ENCODE measurements at places on chromosomes 7 and 10.

DNA sequence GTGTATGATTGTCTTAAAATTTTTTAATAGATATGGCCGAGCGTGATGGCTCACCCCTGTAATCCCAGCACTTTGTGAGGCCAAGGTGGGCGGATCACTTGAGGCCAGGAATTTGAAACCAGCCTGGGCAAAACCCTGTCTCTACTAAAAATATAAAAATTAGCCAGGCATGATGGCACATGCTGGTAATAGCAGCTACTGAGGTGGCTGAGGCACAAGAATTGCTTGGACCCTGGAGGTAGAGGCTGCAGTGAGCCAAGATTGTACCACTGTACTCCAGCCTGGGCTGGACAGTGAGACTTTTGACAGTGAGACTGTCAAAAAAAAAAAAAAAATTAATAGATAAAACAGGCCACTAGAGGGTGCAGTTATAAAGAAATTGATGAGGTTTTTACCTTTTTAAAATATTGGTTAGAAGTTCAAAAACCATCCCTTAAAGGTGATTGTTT lies 20.5 kb downstream of the NOM1 start:
- DNase-seq, result no peak

DNA sequence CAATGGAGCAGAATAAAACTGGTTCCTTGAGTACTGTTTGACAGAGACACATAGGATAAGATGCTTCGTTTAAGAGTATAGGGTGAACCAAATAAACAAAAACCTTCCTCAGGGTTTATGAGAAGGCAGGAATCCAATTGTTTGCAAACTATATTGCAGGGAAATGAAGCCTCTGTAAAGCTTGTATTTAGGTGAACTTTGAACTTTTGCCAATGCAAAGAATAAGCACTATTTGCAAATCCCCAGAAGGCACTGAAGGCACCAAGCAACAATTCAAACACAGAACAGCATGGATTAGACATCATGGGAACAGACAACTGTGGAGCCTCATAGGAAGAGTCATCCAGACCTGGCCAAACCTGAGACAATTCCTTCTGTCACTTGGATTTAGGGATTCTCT lies 47.1 kb upstream of the WASL start:
- no peak for DNase-seq

DNA sequence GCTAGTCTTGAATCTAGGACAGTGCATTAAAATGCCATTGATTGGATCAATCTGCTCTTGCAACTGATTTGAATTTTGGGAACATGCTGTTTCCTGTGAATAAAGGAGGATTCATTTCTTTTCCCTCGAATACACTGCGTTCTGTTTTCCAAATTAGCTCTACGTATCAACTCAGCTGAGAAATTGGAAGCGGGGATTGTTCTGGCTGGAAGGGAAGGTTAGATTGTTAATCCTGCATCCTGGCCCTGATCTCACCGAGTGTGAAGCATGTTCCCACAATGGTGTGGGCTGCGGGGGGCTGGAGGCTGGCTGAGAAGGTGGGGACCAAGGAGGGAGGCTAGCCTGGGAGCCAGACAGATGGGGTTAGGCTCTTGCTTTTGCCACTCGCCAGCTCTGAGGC lies 17.6 kb downstream of the HTRA1 start:
- DNase-seq, result no peak

DNA sequence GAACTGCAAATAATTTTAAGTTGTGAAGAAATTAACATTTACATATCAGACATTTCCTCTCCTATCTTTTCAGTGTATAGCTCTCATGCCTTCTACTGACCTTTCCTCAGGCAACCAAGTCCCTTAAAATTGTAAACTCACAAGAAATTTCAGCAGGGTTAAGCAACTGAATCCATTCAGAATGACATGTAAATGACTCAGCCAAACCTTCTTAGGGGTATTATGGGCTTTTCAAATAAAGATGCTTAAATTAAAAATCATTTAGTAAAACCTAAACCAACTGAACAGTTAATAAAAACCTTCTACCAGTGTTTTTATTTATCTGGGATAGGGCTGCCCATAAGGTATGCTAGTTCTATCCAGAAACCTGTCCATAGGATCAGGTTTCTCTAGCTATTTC lies 20.7 kb downstream of the WAPL start:
- DNase-seq, result peak; percentile 11

- DNase-seq, result no peak
These were observed 4.6 kb upstream of the NOLC1 start for GRCh38 chr10:102147561-102147960.

- no peak for DNase-seq
These were observed 10.8 kb upstream of the IFRD1 start for GRCh38 chr7:112439476-112439875.

- peak; percentile 71 for DNase-seq
These were observed 669 bp downstream of the PI4K2A start for GRCh38 chr10:97640868-97641811.

- no peak for DNase-seq
These were observed 534.3 kb downstream of the PARD3 start for GRCh38 chr10:34280599-34281374.

DNA sequence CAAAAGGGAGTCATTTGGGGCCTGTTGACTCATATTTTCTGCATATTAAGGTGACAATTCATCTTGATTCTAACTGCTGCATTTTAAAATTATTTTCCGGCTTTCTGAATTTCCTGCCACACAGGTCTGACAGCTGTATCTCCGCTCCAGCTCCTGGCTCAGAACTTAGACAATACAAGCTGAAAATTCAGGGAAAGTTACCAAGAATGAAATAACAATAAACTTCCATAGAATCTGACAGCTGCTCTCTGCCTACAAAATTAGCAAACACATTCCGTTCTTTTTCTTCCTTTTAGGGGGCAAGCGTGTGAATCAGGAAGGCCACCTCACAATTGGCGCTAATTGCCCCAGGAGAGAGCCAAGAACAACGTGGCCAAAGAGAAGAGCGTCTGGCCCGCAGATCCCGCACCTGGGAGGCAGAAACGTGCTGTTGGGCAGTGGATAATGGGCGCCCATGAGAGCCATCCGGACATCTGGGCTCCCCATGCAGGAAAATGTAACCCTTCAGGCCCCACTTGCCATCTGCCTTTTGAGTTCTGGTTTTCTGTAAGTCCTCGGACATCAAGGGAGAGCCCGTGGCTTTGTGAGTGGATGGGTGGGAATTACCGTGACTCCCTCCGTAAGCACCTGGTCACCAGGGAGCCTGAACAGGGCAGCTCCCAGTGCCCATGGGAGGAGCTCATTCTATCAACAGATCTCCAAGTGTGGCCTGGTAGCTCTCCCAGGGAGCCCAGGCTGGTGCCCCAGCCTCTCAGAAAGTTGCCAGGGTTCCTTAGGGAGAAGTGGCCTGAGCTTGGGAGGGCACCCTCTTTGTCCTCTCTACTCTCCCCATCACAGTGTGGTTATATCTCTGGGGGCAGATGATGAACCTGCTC lies 5.0 kb downstream of the CLRN3 start:
- no peak for DNase-seq

DNA sequence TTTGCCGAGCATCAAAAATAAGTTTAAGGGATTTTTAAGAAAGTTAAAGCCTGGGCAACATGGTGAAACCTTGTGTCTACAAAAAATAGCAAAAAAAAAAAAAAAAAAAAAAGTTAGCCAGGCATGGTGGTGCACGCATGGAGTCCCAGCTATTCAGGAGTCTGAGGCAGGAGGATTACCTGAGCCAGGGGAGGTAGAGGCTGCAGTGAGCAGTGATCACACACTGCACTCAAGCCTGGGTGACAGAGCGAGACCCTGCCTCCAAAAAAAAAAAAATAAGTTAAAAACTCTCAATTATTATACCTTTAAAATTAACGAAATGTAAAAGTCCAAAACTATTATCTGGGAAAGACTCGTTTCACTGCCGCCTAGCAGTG lies 35.0 kb upstream of the DAGLB start:
- no peak for DNase-seq

Measured in erythroblast (primary cell).